Spleen (tissue), 13 donors: ENCODE measurements at places on chromosomes 12 and 14. TPM values are rescaled to one million over a fixed set of nuclear protein-coding genes. Genes with fewer than 3 reads are reported as not detected.
A peak's percentile ranks its signal among the peaks of the same experiment; 100 is the strongest.

DNA sequence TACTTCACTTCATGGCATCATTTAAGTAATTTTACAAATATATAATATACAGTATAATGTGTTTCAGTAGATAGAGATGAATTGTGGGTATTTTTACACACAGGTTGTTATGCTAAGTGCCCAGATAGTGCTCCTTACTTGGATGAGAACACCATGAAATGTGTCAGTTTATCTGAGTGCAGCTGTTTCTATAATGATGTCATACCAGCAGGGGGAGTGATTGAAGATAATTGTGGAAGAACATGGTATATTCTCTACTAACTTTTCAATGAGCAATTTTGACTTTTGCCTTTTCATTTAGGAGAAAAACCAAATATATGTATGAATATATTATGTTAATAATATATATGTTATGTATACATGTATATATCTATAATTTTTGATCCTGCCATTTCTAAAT is 221.6 kb downstream of the LRRK2 start:
- DNase-seq: no peak
- H3K4me1 ChIP-seq: no peaks in the 10 kb centered on the region
- no peak overlapping the region for H3K4me3 ChIP-seq
- H3K27ac ChIP-seq: no peak overlapping the region

DNA sequence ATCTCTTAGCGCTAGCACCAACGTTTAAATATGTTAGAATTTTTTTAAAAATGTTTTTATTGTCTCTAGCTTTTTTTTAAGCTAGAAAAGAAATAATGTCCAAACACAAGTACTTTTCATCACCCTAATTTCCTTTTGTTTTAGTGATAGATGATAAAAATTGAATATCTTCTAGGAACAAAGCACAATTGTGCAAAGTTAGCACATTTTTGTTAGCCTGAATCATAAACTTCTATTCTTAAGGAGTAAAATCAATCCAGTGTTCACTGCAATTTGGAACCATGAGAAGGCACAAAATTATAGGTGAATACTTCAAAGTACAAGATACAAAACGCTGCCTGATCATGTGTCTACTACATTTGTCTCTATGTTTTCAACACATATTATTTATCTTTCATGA is 408.5 kb upstream of the RPL10L start:
- H3K4me1 ChIP-seq: no peaks in the 10 kb centered on the region
- H3K36me3 ChIP-seq: no peaks in the 10 kb centered on the region
- H3K27me3 ChIP-seq: no peaks in the 10 kb centered on the region
- no peak overlapping the region for H3K4me3 ChIP-seq
- no peak for DNase-seq

DNA sequence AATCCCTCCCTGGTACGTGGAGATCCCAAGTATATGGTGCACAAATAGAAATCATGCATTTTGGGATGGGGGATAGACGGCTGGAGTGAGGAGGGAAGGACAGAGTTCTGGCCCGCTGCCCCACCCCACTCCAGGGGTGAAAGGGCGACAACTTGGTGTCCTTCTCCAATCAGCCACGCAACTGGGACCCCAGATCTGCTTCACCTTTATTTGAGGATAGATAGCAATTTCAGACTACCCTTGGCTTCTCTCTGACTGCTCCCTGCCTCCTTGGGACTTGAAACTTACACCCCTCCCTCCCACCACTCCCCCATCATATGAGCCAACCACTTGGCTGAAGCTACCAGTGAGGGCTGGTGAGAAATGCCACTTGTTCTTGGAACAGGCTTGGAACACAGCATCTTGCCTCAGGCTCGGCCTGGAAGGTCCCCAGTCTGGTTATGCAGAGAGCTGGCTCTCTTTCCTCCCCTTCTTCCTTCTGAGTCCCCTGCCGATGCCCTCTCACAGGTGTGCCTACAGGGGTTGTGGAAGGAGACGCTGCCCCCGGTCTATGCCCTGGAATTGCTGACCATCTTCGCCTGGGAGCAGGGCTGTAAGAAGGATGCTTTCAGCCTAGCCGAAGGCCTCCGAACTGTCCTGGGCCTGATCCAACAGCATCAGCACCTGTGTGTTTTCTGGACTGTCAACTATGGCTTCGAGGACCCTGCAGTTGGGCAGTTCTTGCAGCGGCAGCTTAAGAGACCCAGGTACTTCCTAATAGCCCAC is 8.1 kb downstream of the OAS3 start:
- H3K4me1 ChIP-seq: peaks cover 2% of the 10 kb centered on the region
- DNase-seq: no peak
- no peaks in the 10 kb centered on the region for H3K27me3 ChIP-seq
- peaks cover 57% of the 10 kb centered on the region for H3K36me3 ChIP-seq
- H3K27ac ChIP-seq: no peak overlapping the region

PPP4R3A gene
- 109 TPM for total RNA-seq

RFX4 gene
- total RNA-seq: not detected

INHBC gene
- not detected for total RNA-seq

C1S gene
- total RNA-seq: 321 TPM

UBE3B gene
- 43.1 TPM for total RNA-seq

CELA1 gene
- total RNA-seq: not detected

GRCh38 chr12:57882575-57882974 is 36.0 kb upstream of the CTDSP2 start:
- H3K4me3 ChIP-seq: no peak overlapping the region
- H3K36me3 ChIP-seq: no peaks in the 10 kb centered on the region
- H3K27ac ChIP-seq: no peak overlapping the region
- H3K27me3 ChIP-seq: no peaks in the 10 kb centered on the region

- no peaks in the 10 kb centered on the region for H3K27me3 ChIP-seq
- H3K4me3 ChIP-seq: no peak overlapping the region
- H3K36me3 ChIP-seq: no peaks in the 10 kb centered on the region
These were observed 17.4 kb downstream of the CLEC4C start for GRCh38 chr12:7729746-7730145.

IQSEC3 gene
- 1.6 TPM for total RNA-seq

GRCh38 chr12:49664591-49665239 is 41.4 kb downstream of the PRPF40B start:
- H3K36me3 ChIP-seq: no peaks in the 10 kb centered on the region
- no peak overlapping the region for H3K4me3 ChIP-seq
- no peaks in the 10 kb centered on the region for H3K27me3 ChIP-seq
- DNase-seq: peak; percentile 57
- peaks cover 90% of the 10 kb centered on the region for H3K4me1 ChIP-seq

TUNAR gene
- total RNA-seq: not detected

NRXN3 gene
- total RNA-seq: 0.68 TPM

GRCh38 chr14:100306998-100307765 is 938 bp upstream of the SLC25A29 start:
- H3K4me1 ChIP-seq: peaks cover 7% of the 10 kb centered on the region
- peak; percentile 84 for DNase-seq
- H3K4me3 ChIP-seq: peak overlapping the region; percentile 95
- H3K27ac ChIP-seq: peak overlapping the region; percentile 91

DNA sequence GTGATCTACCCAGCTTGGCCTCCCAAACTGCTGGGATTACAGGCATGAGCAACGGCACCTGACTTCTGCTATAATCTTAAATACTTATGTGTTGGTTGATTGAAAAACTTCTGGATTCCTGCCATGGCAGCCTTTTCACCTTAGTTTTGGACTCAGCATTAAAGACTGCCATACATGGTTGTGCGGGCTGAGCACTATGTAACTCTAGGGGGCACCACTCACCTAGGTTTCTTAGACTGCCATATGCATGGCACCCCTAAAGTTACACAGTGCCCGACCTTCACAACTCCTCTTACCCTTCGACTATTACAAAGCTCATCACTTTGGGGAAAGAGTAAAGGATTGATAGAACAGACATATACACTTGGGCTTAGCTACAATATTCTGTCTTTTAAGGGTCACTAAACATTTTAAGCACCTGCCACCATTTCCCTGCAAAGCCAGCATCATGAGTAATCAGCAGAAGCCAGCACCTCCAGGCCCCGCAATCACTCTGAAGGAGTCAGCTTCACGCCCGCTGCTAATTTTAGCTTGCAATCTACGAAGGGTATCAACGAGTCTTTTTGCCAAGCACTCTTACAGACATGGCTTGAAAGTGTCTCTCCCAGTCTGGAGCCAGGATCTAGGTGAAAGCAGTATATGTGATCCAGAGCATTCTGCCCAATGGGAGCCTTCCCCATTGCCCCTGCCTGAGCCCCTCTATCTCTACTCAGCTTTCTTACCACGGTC is 59.8 kb downstream of the SUDS3 start:
- H3K36me3 ChIP-seq: no peaks in the 10 kb centered on the region
- no peak overlapping the region for H3K27ac ChIP-seq
- H3K4me1 ChIP-seq: no peaks in the 10 kb centered on the region
- no peak for DNase-seq
- no peak overlapping the region for H3K4me3 ChIP-seq
- H3K27me3 ChIP-seq: no peaks in the 10 kb centered on the region

DNA sequence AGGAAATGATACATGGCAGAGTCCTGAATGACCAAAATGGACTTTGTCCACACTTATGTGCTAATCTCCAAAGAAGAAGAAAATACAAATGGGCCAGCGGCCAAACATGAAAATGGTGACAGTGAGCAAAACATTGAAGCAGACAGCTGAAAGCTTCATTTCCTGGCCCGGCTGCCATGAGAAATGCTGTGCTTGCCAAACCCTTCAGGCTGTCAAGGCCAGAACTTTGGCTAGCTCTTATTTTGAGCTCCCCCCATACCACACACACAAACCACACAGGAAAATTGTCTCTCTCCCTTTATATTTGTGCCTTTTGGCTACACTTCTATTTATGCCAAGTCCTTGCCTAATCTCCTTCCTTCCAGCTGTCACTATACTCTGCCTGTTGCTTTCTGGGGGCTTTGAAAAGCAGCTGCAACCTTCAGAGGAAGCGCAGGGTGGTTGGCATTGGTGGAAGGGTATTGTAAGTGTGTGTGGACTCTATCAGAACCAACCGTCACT is 323.8 kb downstream of the RAD51B start:
- no peaks in the 10 kb centered on the region for H3K27me3 ChIP-seq
- peak overlapping the region; percentile 38 for H3K27ac ChIP-seq
- no peak overlapping the region for H3K4me3 ChIP-seq
- no peaks in the 10 kb centered on the region for H3K4me1 ChIP-seq
- DNase-seq: no peak

CAMKK2 gene
- total RNA-seq: 84.0 TPM

- no peak overlapping the region for H3K27ac ChIP-seq
- no peak for DNase-seq
- no peaks in the 10 kb centered on the region for H3K36me3 ChIP-seq
- no peak overlapping the region for H3K4me3 ChIP-seq
- no peaks in the 10 kb centered on the region for H3K27me3 ChIP-seq
- H3K4me1 ChIP-seq: no peaks in the 10 kb centered on the region
These were observed 167.1 kb upstream of the OR4E1 start for GRCh38 chr14:21840765-21841164.

DNA sequence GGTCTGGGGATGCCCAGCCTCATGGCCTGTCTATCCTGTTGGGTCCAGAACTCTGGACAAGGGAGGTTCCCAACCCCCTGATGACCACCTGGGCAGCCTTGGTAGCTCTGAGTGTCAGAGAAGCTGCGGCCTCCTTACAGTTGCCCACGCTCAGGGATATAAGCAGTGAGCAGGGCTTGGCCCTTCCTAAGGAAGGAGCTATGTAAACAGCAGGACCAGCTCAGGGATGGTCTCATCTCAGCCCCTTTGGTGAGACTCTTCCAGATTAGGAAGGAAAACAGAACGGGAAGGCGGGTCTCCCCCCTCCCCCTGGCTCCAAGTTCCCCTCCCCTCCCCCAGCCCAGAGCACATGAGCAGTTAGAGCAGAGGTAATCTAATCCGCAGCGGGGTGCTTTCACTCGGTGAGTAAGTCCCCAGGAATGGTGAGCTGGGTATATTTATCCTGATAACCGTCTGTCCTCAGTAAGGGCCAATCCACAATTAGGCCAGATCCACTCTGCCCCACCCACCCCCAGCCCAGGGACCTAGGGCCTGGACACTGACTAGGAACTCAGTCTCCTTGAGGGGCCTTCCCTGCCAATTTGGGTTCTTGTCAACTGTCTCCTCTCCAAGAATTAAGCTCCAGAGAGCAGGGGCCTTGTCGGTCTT is 29.5 kb upstream of the RPLP0 start:
- peaks cover 84% of the 10 kb centered on the region for H3K4me1 ChIP-seq
- peak overlapping the region; percentile 10 for H3K4me3 ChIP-seq
- H3K27me3 ChIP-seq: peaks cover 7% of the 10 kb centered on the region
- DNase-seq: no peak
- peak overlapping the region; percentile 90 for H3K27ac ChIP-seq

DNA sequence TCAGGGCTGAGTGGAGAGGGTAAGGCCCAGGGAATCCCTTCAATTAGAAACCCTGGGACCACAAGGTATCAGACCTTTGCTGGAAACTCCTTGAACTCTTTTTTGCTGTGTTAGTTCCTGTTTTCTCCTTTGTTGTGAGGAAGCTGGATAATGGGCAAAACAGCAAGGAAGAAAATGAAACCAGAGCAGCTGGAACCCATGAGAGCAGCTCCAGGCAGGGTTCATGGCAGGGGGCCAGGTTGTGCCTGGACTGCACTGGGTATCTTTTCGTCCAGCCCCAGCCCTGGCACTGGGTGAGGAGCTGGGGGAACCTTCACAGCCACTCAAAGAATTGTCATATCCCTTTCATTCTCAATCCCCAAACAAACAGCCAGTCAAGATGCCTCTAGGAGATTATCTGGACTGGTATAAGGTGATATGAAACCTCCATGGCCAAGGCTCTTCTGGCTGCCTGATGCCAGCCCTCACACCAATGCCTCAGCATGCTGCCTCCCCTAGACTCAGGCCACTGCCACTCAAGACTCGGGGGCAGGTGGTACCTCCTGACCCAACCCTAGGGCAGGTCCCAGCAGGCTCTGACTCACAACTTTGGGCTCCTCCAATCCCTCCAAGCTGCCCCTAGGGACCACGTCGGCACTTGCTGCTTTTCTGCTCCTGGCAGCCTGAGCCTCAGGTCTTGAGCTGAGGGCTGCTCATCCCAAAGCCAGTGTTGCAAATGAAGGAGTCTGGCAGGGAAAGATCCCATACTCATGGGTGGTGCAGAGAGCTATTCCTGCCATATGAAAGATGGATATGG is 16.5 kb downstream of the FAM186B start:
- H3K27me3 ChIP-seq: no peaks in the 10 kb centered on the region
- H3K4me1 ChIP-seq: no peaks in the 10 kb centered on the region
- H3K27ac ChIP-seq: no peak overlapping the region

- no peak overlapping the region for H3K4me3 ChIP-seq
- no peak overlapping the region for H3K27ac ChIP-seq
- no peaks in the 10 kb centered on the region for H3K4me1 ChIP-seq
- no peaks in the 10 kb centered on the region for H3K36me3 ChIP-seq
These were observed 19.0 kb upstream of the PELI2 start for GRCh38 chr14:56099081-56099797.

DNA sequence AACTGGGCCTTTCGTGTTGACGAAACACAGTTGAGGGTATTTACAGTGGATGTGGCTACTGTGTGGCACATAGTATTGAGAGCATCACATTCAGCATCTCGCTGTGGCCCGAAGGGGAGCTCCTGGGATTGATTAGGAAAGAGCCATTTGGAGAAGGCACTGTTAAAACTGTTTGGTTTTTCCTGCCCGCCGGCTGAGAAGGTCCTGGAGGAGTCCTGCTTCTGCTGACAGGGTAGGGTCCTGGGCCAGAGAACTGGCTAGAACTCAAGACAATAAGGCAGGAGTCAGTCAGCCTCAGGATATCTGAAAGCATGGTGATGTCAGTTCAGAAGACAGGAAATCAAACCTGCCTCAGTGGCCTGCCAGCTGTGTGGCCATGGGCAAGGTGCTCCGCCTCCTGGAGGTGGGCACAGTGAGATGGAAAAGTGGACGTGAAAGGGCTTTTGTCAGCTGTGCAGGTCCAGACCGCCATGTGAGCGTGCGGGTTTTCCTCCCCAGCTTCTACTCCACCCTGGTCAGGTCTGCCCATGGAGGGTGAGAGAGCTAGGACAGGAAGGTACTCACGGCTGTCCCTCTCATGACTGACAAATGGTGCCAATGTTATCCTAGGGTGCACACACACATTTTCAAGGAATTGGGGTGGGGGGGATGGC is 92.3 kb downstream of the NTF3 start:
- no peaks in the 10 kb centered on the region for H3K4me1 ChIP-seq
- peaks cover 1% of the 10 kb centered on the region for H3K27me3 ChIP-seq
- no peaks in the 10 kb centered on the region for H3K36me3 ChIP-seq
- no peak overlapping the region for H3K27ac ChIP-seq
- no peak overlapping the region for H3K4me3 ChIP-seq
- no peak for DNase-seq
